ENCODE measurements at places on chromosomes 7 and 10.

DNA sequence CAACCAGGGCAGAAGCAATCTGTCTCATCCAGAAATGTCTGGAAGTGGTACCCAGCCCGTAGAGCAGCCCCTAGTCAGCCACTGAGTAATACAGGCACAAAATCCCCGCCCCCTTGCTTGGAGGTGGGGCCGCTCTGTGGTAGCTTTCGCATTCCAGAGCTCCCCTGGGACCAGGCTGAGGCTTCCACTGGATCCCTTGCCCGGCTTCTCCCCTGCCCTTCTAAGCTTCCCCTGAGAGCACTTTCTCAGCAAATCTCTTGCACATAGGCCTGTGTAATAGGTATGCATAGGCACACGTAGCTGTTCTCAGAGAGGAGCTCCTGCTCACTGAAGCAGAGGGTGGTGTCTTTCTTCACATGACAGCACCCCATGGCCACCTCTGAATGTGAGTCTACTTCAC is 144.2 kb downstream of the BMS1 start:
- peak; percentile 81 for DNase-seq

- DNase-seq, result no peak
Measured at GRCh38 chr10:606762-607544, 82.5 kb downstream of the DIP2C start.

DNA sequence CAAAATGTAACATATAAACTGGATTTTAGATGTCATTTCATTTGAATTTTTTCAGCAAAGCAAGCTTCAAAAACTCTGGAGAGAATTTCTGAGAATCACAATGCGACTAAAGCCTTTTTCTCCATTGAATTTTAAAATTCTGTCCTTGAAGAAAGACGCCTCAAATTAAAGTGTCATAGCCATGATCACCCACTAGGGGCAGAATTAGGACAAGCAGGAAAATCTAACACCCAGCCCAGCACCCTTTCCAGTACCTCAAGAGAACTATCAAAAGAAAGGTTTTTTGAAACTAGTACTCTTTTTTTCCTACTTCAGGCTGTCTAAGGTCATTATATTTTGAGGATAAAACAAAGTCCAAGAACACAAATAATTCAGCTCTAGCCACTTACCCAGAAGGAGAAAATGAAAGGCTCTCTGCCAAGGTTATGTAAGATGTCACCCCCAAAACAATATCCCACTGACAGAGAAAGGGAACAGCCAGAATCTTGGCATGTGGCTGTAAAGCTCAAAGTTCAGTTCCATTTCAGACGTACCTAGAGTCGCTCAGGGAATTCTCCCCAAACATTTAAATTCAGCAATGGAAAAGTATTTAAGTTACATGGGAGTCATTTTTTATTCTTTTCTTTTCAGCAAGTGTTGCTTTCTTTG is 299.4 kb downstream of the SNX13 start:
- DNase-seq, result peak; percentile 30

- peak; percentile 68 for DNase-seq
Measured at GRCh38 chr7:134368851-134369544, 52.3 kb upstream of the SLC35B4 start.

GRCh38 chr7:135644154-135644553 is 18.2 kb upstream of the STMP1 start:
- DNase-seq, result no peak

DNA sequence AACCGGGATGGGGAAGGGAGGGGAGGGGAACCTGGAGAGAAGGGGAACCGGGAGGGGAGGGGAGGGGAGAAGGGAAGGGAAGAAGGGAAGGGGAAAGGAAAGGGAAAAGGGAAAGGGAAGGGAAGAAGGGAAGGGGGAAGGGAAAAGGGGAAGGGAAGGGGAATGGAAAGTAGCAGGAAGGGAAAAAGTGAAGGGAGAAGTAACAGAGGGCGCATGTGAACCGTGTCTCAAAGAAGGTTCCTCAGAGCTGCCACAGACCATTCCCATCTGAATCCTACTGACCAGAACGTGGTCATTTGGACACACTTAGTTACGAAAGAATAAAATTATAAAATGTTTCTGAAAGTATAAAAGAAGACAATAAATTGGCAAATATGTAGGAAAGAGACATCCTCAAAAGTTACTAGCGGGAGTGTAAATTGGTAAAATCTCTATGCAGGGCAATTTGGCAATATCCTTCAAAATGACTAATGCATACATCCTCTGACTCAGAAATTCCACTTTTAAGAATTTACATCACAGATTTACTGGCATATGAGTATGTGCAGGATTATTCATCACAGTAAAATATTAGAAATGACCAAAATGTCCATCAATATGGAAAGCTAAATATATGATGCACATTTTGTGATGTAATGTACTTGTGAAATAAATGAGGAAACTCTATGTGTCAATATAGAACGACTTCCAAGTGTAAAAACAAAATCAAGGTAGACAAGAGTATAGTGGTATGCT is 12.9 kb downstream of the C10orf67 start:
- DNase-seq, result peak; percentile 17

GRCh38 chr7:143390104-143390772 is 9.1 kb downstream of the ZYX start:
- no peak for DNase-seq

- DNase-seq, result no peak
Measured at GRCh38 chr7:101555269-101555920, 73.7 kb downstream of the MYL10 start.

DNA sequence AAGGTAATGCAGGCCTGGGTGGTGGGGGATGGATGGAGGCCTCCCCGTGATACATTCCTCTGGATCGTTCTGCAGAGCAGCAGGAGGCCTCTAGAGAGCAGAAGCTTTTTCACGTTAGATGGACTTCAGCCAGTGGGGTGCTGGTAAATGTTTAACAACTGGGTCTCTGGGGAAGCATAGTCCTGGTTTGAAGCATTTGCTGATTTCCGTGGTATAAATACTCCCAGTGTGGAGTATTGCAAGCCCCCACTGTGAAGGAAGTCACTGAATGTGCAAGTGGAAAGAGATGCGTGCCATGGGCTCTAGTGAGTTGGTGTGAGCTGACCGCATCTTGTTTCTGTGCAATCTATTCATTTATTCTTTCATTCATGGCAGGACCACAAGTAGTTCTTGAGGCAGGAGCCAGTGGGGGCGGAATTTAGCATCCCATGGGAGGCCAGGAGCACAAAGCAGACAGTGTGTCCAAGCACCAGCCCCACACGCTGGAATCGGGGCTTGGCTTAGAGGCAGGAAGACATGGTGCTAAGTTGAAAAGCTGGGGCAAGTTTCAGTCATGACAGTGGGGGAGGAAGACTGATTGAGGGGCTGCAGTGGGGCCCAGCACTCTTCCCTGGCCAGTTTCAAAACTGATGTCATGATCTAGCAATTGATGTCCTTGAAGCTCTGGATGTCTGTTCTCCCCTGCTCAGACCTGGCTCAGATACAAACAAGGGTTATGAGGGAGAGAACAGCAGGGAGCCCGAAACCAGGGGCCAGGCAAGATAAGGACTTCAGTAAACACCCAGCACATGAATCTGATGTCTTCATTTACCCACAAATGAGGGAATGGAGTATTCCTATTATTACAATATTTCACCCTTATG is 280.9 kb upstream of the LYZL1 start:
- no peak for DNase-seq

DNA sequence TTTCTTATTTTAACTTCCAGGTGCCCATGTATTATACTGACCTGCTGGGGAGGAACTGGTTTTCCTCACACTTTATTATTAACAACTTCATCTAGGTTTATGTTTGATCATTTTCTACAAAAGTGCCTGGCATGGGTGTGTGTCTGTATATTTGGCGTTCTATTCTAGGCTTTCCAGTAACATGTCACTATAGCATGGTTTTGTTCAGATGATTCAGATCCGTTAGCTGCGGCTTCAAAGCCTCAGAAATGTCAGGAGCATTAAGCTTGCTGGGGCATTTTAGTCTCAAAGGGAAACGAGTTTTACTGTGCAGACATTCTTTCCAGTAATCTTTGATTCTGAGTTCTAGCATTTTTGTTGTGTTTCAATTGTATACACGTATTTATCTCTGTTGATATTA is 2.3 kb downstream of the INPP5A start:
- peak; percentile 58 for DNase-seq

GRCh38 chr10:49222170-49222569 is 34.0 kb upstream of the TMEM273 start:
- DNase-seq, result no peak

- DNase-seq, result no peak
Measured at GRCh38 chr10:53396876-53397275, 624.3 kb upstream of the MBL2 start.

All from GM03348 (cell line).